ENCODE measurements at places on chromosomes 2 and 18.
A peak's percentile ranks its signal among the peaks of the same experiment; 100 is the strongest.

DNA sequence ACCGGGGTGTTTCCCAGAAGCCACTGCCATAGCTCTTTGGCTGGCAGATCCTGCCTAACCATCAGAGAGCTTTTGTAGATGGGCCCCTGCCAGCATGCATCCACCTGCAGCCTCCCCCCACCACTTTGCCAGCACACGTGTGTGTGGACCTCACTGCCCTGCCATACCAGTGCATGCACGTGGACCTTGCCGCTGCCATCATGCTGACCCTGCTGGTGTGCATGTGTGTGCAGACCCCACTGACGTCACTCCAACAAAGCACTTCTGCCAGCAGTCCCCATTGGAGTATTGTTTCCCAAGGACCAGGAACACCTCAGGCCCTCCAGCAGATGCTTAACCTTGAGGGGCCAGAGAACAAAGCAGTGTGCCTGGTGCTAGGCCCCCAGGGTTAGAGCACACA, 71.4 kb downstream of the STRADB start:
- no peak for DNase-seq

GRCh38 chr2:15782009-15782751, 158.2 kb upstream of the MYCN start:
- DNase-seq: no peak

DNA sequence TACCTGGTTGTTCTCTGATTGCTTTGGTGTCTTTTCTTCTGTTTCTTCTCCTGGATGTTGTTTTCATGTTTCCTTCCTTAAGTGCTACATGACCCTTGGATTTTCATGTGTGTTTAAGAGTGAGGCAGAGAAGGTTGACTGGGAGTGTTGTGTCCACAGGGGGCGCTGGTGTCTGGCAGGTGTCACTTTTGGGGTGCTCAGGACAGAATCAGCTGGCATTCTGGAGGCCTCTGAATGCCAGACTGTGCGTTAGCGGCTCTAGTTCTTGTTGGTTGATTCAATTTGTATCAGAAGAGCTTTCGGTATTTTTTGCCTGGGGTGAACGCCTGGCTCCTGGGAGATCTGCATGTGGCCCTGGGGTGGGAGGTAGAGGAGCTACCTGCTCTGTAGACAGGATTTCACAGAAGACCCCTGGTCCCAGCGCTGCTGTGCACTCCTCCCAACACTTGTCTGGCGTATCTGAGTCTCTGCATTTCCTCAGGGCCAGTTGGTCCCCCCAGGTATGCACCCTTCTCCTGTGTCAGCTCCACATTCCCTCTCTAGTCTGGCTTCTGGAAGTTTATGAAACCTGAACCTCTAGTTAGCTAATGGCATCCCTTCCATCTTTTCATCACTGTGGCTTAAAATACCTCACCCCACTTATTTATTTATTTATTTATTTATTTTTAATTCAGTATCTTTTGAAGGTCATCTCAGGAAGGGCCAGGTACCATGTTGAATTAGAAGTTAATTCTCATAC, 1.1 kb downstream of the GREB1 start:
- DNase-seq: peak; percentile 69

- no peak for DNase-seq
Observed at GRCh38 chr2:107576991-107577390, 249.7 kb upstream of the RGPD4 start.

GRCh38 chr2:129233751-129234406, 745.6 kb upstream of the RAB6C start:
- DNase-seq: no peak

DNA sequence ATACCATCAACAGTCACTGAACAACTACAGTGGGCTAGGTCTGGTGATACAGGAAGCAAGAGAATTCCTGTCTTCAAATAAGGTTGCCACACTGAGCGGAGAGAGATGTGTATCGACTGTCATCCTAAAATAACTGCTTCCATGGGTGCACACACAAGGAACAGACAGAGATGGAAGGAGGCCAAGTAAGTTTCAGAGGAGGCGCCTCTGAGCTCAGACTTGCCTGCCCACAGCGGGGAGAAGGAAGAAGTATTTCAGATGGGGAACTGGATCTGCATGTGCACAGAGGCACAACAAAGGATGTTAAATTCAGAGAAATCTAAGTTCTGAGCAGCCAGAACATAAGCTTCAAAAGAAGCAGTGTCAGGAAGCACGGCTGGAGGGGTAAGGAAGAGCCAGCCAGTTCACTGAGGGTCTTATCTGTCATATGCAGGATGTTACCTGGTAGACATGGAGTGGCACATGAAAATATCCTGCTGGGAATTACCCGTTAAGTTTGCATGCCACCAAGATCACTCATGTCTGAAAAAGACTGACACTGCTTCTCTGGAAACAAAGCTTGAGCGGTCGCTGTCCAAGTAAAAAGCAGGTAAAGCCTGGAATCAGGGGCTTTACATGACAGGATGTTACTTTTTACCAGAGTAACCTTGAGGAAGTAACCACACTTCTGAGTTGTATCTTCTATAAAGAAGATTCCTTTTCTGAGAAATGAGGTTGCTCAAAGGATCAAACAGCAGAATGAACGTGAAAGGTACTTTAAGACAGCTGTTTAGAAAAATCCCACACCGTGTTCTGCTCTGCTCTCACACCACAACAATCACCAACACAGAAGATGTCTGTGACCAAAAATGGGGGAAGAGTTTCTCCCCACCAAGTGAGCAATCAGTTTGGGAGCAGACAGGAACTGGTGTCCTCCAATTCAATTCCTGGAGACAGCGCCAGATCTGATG, 260.2 kb downstream of the NBAS start:
- no peak for DNase-seq

GRCh38 chr2:38095079-38095995, 19.4 kb upstream of the CYP1B1 start:
- no peak for DNase-seq

GRCh38 chr2:62014102-62014501, 108.6 kb downstream of the COMMD1 start:
- no peak for DNase-seq

DNA sequence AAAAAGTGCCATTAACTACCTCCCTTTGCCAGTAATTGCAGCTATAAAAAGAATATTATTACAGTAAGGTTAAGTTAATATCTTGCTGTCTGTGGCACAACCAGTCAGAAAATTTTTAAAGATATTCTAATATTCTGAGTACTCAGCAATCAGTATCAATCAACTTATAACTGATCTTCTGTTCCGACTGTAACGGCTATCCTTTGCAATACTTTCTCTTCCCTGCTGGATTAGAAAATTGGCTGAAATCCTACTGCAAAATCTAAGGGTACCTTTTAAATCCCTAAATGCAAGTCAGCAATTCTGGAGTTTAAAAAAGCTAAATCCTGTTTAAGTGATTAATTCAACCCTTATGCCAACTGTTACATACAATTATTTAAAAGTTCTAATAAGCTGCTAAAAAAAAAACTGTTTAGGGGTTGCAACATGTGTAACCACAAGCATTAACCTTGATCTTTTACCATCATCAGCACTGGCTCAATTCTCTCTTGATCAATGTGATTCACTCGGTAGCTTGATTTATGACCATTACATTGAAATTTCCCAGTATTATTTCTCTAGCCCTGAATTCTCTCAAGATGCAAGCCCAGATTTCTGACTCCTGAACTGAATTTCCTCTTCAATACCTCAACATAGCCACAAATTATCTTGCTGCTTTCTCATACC, 20.5 kb downstream of the GAREM1 start:
- DNase-seq: no peak

GRCh38 chr2:26399771-26400376, 1.8 kb upstream of the DRC1 start:
- DNase-seq: no peak

GRCh38 chr18:7084080-7085065, 33.2 kb downstream of the LAMA1 start:
- no peak for DNase-seq

GRCh38 chr2:216994353-216994854, 134.5 kb upstream of the TNP1 start:
- DNase-seq: no peak

DNA sequence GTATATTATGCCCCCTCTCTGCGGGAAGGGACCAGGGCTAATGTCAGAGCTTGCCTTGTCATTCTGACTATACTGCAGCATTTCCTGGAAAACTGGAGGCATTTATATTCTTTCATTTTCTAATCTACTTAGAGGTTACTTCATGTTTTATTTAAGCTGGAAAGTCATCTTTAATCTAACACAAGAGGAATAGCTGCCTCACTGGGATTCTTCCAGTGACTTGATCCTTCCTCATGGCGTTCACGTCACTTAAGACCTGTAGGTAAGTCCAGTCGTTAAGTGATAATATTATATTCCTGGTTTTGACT, 727.6 kb upstream of the DDX18 start:
- no peak for DNase-seq

DNA sequence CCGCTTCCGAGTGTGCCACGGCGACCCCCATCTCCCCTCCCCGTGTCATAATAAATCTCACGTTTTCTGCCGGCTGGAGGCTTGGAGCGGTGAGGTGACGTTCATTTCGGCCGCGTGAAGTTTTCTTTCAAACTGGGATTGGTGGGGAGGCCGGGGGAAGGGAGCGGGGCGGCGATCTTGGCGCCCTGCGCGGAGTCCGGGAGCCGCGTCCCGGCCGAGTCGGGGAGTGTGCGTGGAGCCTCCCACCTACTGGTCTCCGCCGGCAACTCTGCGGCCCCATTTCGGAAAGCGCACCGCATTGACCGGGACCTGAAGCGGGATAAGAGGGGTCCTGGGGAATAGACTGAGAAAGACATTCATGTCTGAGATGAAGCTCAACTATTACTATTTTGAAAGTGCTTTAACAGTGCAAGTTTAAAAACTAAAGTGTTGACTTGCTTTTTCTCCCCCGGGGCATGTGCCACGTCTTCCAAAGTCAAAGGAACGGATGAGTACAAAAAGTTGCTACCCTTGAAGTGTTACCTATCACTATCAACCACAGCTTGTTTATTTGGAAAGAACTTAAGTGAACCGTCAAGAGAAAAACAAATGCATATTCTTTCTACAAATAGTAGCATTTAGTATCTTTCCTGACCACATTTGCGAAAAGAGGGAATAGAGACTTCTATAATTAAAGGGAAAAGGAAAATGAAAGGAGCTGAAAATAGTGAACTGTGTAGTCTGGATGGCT, 818 bp upstream of the IKZF2 start:
- peak; percentile 56 for DNase-seq

DNA sequence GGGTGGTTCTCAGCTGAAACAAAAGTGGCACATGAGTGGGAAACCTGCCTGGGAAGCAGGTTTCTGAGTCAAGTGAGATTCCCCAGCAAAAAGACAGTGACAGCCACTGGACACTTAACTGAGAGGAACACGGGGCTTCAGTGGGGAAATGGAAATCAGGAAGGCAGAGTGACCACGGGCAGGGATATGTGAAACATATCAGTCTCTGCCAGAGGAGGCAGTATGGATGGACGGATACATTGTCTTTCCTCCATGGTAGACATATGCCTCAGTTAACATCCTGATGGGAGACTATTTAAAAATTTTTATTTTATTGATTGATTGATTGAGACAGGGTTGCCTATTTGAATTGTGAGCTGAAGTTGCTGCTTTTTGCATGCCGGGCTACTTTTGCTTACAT, 292.1 kb downstream of the NBAS start:
- no peak for DNase-seq

DNA sequence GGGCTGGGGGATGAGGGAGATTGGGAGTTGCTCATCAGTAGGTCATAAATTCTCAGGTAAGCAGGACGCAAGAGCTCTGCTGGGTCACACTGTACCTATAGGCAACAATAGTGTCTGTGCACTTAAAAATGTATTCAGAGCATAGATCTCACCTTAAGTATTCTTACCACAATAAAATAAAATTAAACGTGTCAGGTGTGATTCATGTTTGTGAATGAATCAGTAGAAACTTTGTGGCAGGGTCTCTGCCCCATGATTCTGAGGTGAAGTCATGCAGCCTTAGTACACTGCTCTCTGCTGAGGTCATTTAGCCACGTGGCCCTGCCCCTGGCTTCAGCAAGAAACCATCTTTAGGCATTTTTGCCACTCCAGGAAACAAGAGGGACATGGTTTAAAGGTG, 253.8 kb downstream of the FBXO15 start:
- no peak for DNase-seq

GRCh38 chr2:118774458-118775133, 72.9 kb downstream of the EN1 start:
- peak; percentile 87 for DNase-seq
